ENCODE measurements at places on chromosomes 5 and 9. TPM values are rescaled to one million over a fixed set of nuclear protein-coding genes. Genes with fewer than 3 reads are reported as not detected.

Gene FCN2
- total RNA-seq, result not detected

Gene SLC1A3
- 29.8 TPM for total RNA-seq

Gene C5orf46
- 9.9 TPM for total RNA-seq

Gene CYSTM1
- 1.2 TPM for total RNA-seq

Gene C5orf58
- total RNA-seq, result not detected

Gene SPACA9
- 5.5 TPM for total RNA-seq

Gene LTC4S
- 1.2 TPM for total RNA-seq

Gene CNTNAP3B
- total RNA-seq, result 2.1 TPM

Gene JAKMIP2
- total RNA-seq, result not detected

Gene C9orf85
- total RNA-seq, result 8.6 TPM

Gene LRRC19
- total RNA-seq, result not detected

Gene DDX4
- not detected for total RNA-seq
